ENCODE measurements at places on chromosomes 16 and 17. TPM values are rescaled to one million over a fixed set of nuclear protein-coding genes. Genes with fewer than 3 reads are reported as not detected.

DNA sequence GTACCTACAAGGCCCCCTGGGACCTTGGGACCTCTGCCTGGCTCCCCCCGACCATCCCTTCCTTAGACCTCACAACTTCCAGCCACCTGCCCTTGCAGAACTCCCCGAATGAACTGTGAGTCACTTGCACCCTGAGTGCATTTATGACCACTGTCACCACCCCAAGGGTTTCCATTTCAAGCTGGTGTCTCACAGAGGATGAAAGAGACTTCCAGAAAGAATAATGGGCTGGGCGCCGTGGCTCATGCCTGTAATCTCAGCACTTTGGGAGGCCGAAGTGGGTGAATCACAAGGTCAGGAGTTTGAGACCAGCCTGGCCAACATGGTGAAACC is 124.5 kb upstream of the CIBAR2 start:
- no peak for DNase-seq

DNA sequence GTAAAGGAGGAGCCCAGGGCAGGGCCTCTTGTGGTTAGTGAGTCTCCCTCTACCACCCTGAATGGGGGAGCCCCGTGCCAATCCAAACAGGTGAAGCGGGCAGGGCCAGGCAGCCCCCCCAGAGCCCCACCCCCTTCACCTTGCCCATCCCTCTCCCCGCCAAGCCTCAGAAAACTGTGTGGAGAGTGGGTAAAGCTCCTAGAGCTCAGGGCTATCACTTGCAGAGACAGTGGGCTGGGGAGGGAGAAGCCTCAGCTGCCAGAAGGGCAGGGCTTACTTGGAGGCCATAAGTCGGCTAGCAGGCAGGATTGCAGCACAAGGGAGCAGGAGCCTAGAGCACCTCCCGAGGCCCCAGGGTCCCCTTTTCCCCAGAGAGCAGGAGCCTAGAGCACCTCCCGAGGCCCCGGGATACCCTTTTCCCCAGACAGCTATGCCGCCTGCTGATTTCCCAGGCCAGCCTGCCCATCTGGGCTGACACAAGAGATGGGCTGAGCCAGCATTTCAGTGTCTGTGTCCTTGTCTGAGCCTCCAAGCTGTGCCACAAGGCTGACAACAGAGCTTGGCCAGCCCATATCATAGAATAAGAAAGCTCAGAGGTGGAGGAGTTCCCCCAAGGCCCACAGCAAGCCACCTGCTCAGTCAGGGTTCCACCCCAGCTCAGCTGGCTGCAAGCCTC is 6.7 kb upstream of the KRT14 start:
- no peak for DNase-seq

DNA sequence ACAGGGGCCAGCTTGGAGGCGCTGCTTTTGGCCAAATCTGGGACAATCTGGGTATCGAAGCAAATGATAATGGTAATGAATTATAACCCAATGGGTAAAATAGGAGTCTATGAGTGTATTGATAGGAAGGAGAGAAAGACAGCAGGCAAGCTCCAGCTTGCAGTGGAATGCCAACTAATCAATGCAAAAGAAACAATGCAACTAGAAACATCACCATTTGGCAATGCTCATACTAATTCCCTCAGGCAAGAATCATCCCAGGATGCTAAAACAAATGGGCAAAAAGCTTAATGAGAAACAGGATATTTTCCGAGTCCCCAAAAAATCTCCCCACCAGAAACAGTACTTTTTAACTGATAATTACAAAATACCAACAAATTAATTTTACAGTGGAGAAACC is 64.7 kb downstream of the ADCY9 start:
- no peak for DNase-seq

GRCh38 chr17:76153640-76154039 is 12.6 kb upstream of the FOXJ1 start:
- DNase-seq: no peak

- DNase-seq: no peak
Measured at GRCh38 chr17:14803826-14804225, 461.3 kb downstream of the PMP22 start.

- no peak for DNase-seq
Measured at GRCh38 chr17:73939806-73940205, 263.7 kb upstream of the RPL38 start.

- DNase-seq: no peak
Measured at GRCh38 chr17:10610884-10611283, 46.2 kb downstream of the MYH3 start.

- no peak for DNase-seq
Measured at GRCh38 chr17:63035271-63035670, 69.2 kb downstream of the TANC2 start.

- no peak for DNase-seq
Measured at GRCh38 chr16:15856182-15856581, 646 bp downstream of the MYH11 start.

DNA sequence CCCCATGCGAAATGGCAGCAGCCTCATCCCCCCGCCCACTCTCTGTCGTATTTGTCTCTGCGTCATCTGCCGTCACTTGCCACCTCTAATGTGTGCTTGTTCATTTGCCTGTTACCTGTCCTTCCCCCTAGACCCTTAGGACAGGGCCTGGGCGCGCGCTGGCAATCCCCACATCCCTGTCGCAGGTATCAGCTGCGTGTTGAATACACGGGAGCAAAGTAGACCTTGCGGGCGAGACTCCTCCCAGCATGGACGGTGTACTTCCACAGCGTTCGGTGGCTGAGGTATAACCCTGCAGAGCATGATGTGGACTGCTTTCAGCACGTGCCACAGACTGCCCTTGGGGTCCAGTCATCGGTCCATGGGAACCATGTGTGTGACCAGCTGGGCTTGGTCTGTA is 170.1 kb upstream of the CHMP6 start:
- no peak for DNase-seq

- DNase-seq: no peak
Measured at GRCh38 chr17:77929871-77930436, 28.5 kb upstream of the TNRC6C start.

DNA sequence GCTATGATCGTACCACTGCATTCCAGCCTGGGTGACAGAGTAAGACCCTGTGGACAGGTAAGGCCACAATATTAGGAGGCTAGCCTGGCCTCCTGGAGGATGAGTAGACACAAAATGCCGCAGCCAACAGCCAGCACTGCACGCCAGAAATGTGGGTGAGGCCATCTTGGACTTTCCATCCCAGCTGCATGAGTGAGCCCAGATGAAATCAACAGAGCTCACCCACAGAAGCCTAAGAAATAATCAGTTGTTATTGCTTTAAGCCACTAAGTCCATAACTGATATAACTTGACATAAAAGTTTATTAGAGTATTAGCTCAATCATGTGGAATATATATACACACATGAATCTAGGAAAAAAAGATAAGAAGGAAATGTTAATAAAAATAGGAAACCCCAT is 101.7 kb downstream of the CDYL2 start:
- no peak for DNase-seq

- no peak for DNase-seq
Measured at GRCh38 chr17:77128896-77129567, 11.7 kb upstream of the SEC14L1 start.

GRCh38 chr17:50169121-50169764 is 3.4 kb downstream of the SGCA start:
- peak; percentile 68 for DNase-seq

DNA sequence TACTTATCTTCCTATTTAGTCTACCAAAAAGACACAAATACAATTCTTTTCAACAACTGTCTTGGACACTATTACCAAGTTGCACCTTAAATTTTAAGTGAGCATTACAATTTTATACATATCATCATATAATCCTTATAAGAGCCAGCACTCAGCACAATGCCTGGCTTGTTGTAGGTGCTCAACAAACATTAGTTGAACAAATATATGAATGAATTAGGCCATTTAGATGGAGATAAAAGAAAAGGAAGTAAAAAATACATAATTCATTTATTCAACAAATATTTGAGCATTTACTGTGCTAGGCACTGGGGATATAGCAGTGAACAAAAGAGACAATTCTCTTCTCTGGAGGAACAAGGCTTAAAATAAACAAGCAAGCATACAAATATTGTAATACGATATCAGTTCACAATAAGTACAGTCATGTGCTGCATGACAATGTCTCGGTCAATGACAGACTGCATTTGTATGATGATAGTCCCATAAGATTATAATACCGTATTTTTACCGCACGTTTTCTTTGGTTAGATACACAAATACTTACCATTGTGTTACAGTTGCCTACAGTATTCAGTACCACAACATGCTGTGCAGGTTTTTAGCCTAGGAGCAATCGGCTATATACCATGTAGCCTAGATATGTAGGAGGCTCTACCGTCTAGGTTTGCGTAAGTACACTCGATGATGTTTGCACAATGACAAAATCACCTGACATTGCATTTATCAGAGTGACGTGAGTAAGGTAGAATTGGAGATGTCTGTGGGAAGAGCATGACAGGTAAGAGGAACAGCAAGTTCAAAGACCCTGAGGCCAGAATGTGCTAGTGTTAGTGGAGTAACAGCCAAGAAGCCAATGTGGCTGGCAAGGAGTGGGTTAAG is 86.4 kb upstream of the HS3ST2 start:
- DNase-seq: no peak

The ARHGAP44 gene
- not detected for total RNA-seq

The ZNF768 gene
- total RNA-seq: 13.5 TPM

The QPRT gene
- 3.0 TPM for total RNA-seq

The CCDC40 gene
- 4.3 TPM for total RNA-seq

The C16orf89 gene
- total RNA-seq: not detected

The KRT20 gene
- total RNA-seq: not detected

The SLC35G6 gene
- not detected for total RNA-seq
